ENCODE measurements at places on chromosomes 4 and X.

- DNase-seq = no peak
These were observed 74.4 kb downstream of the FTHL17 start for GRCh38 chrX:30997411-30997810.

DNA sequence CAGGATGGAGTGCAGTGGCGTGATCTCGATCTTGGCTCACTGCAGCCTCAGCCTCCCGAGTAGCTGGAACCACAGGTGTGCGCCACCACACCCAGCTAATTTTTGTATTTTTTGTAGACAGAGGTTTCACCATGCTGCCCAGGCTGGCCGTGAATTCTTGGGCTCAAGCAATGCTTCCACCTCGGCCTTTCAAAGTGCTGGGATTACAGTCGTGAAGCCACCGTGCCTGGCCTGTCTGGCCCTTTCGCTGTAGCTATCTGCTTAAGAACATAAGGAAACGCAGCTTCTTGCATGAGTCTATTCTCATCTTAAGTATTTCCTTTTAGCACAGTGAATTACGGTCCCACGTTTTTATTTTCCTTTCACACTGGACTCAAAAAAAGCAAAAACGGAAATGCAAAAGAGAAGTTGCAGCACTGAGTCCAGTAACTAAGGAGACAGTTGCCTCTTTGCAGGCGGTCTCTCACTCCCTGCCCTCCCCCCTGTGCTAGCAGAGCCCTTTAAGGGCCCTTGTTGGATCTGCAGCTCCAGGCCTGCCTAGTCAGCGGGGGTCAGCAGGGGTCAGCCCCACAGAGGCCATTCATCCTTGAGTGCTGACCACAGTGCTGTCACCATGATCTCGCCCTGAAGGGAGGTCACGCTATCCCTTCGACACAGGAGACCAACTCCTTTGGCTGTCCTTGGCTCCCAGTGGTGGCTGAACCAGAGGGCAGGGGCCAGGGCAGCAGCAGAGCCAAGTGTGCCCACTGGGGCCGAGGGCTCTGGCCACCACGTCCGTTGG is 21.8 kb upstream of the TBC1D14 start:
- DNase-seq = peak; percentile 66

DNA sequence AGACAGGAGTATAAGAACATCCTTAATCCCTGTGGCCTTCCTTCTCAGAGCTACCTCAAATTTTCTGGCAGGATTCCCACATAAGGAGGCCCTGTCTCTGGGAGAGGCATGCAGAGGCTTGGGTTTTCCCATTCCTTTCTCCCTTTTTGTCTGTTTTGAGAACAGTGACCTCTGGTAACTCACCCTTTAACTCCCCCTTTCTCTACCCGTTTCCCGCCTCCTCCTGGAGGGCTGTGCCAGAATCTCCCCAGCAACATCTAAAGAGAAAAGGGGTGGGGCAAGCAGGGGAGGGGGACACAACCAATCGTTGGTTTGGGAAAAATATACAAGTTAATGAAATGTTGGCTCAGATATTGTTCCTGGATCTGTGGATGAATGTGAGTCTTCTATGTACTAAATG is 303.7 kb upstream of the IRS4 start:
- no peak for DNase-seq

GRCh38 chr4:150244600-150244999 is 166.4 kb downstream of the DCLK2 start:
- DNase-seq = no peak

GRCh38 chrX:2483398-2484060 is 17.2 kb downstream of the DHRSX start:
- no peak for DNase-seq

DNA sequence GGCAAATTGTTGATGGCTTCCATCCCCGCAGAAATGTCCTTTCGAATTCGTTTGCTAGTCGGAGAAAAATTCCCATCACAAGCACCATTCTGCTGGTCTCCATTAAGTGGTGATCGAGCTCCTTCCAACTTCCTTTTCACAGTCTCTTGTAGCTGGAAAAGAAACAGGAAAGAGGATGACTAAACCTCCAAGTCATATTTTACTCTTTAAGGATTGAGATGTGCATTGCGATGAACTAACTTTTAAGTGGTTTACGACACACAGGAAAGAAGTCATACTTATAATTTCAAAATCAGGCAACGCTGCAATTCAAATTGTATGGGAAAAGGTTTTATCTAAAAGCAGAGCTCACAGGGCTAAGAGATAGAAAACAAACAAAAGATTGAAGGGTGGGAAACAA is 225.2 kb downstream of the MGST2 start:
- DNase-seq = no peak

- DNase-seq = peak; percentile 20
These were observed 16.6 kb downstream of the LRPAP1 start for GRCh38 chr4:3515646-3516045.

- no peak for DNase-seq
These were observed 70.8 kb downstream of the SORCS2 start for GRCh38 chr4:7263166-7263565.

- no peak for DNase-seq
These were observed 160.2 kb upstream of the SPIN4 start for GRCh38 chrX:63511361-63511760.

DNA sequence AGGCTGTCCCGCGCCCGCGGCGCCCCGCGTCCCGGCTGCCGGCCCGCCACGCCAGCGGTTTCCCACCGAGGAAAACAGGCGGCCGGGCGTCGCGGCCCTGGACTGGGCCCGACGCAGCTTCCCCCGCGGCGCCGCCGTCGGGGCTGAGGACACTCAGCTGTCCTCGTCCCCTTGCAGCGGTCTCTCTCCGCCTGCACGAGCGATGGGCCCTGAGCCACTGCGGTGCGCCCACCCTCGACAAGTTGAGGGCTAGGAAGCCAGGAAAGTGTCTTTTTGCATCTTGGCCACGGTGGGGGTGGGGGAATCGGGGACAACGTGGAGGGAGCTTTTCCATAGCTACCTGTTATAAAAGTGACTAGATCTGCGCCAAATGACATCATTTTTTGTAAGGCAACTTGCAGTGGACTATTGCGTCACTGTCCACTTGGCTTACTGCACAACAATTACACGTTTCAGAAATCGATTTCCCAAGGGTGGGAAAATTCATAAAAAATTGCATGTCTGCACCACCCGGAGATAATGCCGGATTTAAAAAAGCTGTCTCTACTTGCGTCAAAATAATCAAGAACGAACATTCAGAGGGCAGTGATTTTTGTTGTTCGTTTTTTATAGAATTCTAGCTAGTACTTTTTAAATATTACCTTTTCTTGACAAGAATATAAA is 1.1 kb downstream of the KLHL15 start:
- DNase-seq = no peak

Measured in left ventricle myocardium superior (tissue), 1 donor.